ENCODE measurements at places on chromosomes 1 and 21. TPM values are rescaled to one million over a fixed set of nuclear protein-coding genes. Genes with fewer than 3 reads are reported as not detected.

- DNase-seq, result no peak
Measured at GRCh38 chr1:35180776-35181374, 12.1 kb downstream of the SFPQ start.

GRCh38 chr1:31782421-31783410, 18.6 kb upstream of the ADGRB2 start:
- DNase-seq, result no peak

DNA sequence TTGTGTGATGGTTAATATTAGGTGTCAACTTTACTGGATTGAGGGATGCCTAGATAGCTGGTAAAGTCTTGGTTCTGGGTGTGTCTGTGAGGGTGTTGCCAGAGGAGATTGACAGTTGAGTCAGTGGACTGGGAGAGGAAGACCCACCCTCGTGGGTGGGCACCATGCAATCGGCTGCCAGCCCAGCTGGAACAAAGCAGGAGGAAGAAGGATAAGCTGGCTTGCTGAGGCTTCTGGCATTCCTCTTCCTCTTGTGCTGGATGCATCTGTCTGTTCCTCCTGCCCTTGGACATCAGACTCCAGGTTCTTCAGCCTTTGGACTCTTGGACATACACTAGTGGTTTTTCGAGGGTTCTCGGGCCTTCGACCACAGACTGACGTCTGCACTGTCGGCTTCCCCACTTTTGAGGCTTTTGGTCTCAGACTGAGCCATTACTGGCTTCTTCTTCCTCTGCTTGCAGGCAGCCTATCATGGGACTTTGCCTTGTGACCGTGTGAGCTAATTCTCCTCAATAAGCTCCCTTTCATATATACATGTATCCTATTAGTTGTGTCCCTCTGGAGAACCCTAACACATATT, 184.3 kb upstream of the LMO4 start:
- no peak for DNase-seq

DNA sequence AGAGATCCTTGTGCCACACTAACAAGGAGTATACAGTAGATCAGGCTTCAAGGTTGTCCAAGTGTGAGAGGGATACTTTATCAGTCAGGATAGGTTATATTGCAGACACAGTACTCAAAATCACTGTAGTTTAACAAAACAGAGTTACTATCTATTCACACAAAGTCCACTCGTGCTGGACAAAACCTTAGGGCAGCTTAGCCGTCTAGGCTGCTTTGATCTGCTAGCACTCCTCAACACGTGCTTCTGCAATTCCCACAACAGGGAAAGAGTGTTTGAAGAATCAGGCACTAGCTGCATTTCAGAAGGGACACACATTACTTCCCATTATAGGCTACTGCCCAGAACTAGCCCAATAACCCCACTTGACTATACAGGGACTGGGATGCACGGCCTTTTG, 39.5 kb downstream of the MEF2D start:
- DNase-seq, result no peak

DNA sequence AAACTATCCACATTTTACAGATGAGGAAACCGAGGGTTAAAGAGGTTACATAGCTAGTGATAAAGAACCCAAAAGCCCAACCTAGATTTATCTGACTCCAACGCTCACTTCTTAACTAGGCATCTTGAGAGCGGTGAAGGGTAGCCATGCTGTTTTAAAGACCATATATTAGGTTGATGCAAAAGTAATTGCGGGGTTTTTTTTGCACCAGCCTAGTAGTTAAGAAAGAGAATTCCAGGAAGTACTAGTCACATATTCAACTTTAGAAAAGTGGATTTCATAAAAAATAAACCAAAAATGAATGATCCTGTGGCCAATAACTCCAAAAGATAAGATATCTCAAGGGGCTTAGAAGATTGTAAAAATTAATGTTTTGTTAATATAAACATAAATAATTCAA, 162.1 kb downstream of the GLUL start:
- DNase-seq, result no peak

DNA sequence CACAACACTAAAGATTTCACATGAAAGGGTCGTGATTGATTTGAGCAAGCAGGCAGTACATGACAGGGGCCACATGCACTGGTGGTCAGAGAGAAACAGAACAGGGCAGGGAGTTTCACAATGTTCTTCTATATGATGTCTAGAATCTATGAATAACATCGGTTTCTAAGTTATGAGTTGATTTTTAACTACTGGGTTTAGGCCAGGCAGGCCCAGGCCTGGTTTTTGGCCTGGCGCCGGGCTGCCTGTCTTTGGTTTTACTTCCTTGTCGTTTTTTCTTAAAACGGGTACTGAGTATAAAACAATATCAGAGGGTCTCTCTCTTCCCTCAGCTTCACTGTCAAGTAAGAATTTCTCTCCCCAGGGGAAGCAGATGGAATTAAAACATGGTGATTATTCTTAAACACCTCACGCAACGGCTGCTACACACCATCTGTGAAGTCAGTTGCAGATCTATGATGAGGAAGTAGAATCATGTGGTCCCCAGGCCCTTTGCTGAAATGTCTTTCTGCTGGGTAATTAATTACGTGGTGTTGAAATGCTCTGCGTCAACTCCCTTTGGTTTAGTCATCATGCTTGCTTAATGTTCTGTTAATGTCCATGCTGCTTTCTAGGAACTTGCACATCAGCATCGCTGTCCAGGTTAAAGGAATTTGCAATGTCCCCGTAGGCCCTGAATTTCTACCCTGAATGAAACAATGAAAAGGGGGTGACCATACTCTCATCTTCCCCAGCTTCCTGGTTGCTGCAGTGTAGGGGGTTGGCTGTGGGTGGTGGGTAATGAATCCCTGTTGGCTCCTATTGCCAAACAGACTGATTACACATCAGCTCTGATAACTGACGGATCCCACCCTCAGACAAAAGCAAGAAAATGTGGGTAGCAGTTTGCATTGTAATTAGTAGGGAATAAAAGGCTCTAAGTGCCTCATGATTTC, 70.3 kb downstream of the SERINC2 start:
- DNase-seq, result peak; percentile 80

- DNase-seq, result peak; percentile 90
Measured at GRCh38 chr1:202112859-202113689, 9.6 kb upstream of the GPR37L1 start.

- no peak for DNase-seq
Measured at GRCh38 chr1:8423269-8423691, 105.4 kb downstream of the SLC45A1 start.

GRCh38 chr1:147786536-147786935, 26.1 kb upstream of the GJA5 start:
- no peak for DNase-seq

DNA sequence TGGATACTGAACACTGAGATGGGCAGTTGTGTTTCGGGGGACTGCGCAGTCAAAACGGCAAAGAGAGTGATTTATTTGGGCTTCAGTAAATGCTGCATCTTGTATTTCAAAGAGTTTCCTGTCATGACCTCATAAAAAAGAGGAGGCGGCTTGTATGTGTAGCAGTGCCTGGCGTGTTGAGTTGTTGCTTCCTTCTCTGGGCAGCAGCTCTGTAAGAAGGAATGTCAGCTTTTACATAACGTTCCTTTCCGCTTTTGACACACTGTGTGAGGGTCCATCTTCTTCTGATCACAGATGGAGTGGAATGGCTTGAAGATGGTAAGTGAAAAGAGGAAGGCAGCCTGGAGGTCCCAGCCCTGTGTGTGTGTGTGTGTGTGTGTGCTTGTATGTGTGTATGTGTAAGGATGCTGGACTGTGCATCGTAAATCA, 941 bp downstream of the ELAVL4 start:
- DNase-seq, result no peak

DNA sequence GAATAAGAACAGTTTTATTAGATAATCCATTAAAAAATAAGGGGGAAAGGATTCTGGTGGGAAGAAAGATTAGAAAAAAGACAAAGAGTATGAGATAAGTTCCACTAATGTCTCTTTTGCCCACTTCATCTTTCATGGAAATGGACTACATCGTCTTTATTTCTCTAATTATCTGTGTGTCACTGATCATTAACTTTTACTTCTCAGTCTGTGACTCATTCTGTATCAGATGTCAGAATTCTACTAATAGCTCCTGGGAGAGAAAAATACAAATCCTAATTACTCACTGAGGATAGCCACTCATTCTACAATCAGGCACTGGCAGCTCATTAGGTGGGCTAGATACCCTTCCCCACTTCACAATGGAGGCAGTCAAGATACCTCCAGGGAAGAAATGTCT, 41.7 kb downstream of the ILDR2 start:
- DNase-seq, result no peak

- DNase-seq, result no peak
Measured at GRCh38 chr1:18491168-18491567, 10.4 kb downstream of the KLHDC7A start.

DNA sequence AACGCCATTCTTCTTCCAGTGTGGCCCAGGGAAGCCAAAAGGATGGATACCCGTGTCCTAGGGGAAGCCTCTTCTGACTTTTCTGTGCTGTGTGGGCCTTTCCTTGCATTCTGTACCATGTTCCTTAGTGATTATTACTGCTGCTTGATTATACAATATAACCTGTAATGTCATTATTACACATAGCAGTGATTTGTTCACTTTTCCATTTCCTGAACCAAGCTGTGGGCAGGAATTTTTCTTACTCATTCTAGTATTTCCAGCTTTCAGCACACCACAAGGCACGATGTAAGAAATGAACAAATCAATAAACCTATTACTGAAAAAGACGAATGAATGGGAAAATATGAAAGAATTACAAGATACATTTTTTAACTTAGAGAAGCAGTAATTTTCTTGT, 8.4 kb upstream of the USP33 start:
- no peak for DNase-seq

- no peak for DNase-seq
Measured at GRCh38 chr1:214264976-214265375, 16.0 kb upstream of the SMYD2 start.

DNA sequence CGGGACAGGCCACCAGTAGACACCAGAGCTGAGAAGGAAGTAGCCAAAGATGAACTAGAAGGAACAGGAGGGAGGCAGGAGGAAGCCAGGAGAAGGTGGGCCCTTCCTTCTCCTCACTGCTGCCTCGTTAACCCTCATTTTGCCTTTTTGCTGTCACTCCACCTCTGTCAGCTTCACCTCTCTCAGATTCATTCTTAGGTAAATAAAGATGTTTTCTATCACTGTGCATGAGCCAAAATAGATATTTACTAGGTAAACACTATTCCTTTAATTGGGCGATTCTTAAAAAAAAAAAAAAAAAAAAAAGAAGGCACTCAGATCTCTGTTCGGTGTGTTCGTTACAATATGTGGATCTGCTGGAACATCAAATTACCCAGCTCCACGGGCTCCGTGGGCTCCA, 112.3 kb downstream of the GLUL start:
- DNase-seq, result no peak

- no peak for DNase-seq
Measured at GRCh38 chr1:241171991-241172390, 185.0 kb downstream of the RGS7 start.

- peak; percentile 45 for DNase-seq
Measured at GRCh38 chr1:199774433-199775089, 252.9 kb upstream of the NR5A2 start.

GRCh38 chr1:19448491-19449439, 36.6 kb downstream of the CAPZB start:
- peak; percentile 78 for DNase-seq

Gene GPR37L1
- total RNA-seq, result 0.03 TPM

Gene LAD1
- 0.67 TPM for total RNA-seq

Gene OVAAL
- not detected for total RNA-seq

Gene FABP3
- total RNA-seq, result 9.0 TPM

Gene SYTL1
- 3.5 TPM for total RNA-seq

Gene HCRTR1
- total RNA-seq, result not detected

Gene GSTM1
- total RNA-seq, result not detected

Gene NBPF11
- 4.3 TPM for total RNA-seq

Gene ENSA
- 287 TPM for total RNA-seq

Gene PLXNA2
- 6.8 TPM for total RNA-seq

Gene BSND
- not detected for total RNA-seq

Gene ARHGAP29
- 14.1 TPM for total RNA-seq

Gene LCE2B
- total RNA-seq, result not detected

Gene RUNX3
- not detected for total RNA-seq

Gene ABL2
- total RNA-seq, result 71.3 TPM

Gene CAPN9
- not detected for total RNA-seq

Gene RHEX
- not detected for total RNA-seq
